ENCODE measurements at places on chromosomes 1 and 21.

DNA sequence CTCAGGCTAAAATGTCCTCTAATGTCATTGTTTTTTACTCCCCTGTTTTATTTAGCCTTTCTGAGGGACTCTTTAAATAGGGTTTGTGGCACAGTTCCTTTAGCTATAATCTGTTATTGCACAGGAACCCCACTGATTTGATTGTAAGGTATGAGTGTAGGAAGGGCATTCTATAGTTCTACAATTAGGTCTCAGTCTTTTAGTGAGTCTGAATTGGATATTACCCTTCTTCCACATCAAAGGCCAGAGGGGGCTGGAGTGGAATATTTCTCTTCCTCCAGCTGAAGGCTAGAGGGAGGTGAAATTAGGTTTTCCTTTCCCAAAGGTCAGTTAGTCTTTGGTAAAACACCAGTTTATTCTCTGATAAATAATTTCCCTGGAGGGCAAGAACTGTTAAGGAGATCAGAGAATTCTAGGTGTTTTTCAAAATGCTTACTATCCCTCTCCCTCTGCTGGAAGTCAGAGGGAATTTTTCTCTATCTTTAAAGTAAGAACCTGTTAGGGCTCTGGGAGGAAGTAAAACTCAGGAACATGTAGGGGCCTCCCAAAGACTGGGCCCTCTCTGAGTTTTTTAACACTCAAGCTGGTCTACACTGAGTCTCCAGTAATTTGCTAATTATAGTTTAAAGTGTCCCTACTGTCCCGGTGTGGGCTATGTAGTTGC, 176.3 kb upstream of the ZNHIT6 start:
- no peak for DNase-seq

DNA sequence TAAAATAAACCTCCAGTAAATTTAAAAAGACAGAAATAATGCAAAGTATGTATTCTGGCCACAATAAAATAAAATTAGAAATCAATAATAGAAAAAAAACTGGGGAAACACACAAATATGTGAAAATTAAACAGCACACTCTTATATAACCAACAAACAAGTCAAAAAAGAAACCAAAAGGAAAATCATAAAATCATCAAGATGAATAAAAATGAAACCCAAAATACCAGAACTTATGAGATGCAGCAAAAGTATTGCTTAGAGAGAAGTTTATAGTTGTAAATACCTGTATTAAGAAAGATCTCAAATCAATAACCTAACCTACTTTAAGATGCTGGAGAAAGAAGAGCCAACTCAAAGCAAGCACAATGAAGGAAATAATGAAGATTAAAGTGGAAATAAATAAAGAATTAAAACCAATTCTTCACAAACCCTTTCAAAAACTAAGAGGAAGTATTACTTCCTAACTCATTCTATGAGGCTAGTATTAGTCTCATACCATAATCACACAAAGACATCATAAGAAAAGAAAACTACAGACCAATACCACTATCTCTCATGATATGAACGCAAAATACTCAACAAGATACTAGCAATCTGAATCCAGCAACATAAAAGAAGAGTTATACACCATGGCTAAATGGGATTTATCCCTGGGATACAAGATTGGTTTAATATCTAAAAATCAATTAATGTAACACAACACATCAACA, 6.4 kb upstream of the KRTAP10-3 start:
- DNase-seq = no peak

GRCh38 chr1:40610156-40610555, 55.3 kb downstream of the RIMS3 start:
- no peak for DNase-seq

GRCh38 chr21:45911806-45912325, 69.7 kb upstream of the COL6A1 start:
- DNase-seq = no peak

DNA sequence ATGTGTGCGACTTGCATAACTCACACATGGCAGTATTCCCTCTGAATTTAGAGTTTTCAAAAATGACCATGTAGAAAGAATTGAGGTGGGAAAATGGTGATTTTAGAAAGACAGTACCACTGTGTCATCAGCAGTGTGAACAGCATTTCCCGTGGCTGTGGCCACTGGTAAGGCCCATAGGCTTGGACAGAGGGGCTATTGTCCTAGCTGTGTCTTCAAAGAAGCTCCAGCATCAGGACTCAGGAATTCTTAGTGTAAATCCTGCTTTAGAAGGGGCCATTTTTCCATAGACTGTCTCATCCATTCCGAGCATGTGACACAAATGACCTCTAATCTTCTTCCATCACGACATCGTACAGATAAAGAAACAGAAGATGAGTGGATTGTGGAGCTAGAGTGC, 119.3 kb upstream of the BACE2 start:
- no peak for DNase-seq

DNA sequence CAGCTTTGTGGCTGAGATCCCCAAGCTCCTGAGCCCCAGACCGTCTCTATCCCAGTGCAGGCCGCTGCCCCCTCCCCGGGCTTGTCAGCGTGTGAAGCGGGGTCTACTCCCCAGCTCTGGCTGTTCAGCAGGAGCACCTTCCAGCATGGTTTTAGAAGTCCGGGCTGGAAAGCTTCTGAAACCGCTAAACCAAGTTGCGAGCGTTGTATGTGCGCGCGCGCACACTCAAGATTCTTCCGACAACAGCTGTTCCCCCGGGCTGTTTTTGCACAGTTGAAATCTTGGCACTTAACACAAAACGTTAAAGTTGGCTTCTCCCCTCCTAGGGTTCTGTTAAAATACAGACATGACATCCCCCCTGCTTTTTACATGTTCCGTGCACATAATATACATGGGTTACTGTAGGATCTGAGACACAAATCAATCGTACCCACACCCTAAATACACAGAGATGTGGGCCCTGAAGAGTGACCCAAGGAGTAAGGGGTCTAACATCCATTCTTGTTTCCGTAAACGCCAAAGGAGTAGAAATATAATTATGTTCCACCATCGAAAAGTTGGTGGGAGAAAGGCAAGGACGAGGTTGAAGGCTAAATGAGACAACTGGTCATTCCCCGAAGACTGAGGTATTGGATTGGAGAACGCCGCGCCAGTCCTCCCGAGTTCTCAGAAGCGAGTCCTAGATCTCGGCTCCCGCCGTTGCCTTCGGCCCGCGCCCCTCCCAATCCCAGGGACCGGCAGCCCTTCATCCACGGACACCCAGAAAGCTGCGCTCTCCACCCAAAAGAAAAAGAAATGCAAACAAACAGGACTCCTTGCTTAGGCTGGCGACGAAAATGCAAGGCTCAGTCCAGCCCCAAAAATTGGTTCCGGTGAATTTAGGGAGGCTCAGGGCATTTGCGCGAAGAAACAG, 1.3 kb downstream of the TBX15 start:
- DNase-seq = no peak

DNA sequence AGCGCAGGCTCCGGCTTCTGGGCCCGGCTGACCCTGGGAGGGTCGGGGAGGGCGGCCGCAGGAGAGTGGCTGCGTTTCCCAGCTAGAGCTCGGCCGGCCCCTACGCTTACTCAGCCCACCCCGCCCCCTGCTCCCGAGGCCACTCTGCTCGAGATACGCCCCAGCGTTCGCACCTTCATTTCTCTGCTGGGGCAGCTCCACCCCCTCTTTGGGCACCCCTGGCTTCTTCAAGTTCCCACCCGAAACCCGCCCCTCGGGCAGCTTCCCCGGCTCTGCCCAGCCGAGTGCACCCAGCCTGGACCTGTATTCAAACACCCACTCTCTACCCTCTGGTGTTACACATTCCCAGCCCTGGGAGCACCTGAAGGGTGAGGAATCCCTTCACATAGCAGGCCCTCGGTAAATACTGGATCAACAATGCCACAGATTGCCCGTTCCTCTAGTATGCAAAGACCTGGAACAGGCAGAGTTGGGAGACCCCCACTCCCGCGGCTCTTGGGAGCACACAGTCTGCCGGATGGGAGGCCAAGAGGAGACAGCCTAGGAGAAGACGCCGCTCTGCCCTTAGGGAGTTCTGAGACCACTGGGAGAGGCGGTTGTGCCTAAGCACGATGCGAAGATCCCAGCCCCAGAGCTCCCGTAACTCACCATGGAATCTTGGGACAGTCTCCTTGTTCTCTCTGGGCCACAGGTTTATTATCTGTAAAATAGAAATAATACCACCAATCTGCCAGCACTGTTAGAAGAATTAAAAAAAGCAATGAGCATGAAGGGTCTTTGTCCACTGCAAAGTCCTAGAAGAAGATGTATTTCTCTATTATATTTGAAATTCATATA, 566 bp upstream of the PAQR7 start:
- DNase-seq = peak; percentile 58

DNA sequence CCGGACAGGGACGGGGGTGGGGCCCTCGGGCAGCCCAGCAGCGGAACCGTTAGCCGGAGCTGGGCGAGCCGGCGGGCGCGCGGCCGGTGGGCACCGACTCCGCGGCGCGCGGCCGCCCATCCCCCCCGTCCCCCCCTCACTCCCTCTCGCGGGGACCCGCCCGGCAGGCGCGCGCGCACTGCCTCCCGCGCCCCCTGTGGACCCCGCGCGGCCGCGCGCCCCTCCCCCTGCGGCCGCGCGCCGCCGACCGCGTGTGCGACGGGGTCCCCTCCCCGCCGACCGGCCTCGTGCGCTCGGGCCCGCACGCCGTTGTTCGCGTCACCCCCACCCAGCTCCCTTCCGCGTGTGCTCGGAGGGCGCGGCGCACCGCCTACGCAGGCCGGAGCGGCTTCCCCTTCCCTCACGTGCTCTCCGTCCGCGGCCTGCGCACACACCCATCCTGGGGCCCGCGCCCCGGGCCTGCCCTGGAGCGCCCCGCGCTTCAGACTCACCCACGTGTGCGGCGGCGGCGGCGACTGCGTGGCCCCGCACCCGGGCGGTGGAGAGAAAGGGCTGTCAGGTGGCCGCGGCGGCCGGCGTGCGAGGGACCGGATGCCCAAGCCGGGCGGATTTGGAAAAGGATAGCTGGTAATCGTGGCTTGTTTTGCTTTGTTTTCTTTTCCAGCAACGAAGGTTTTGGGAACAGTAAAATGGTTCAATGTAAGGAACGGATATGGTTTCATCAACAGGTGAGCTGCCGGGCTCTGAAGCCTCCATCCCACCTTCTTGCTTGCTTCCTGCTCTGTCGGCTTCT, 717 bp downstream of the YBX1 start:
- DNase-seq = no peak

GRCh38 chr1:47664356-47664755, 226.5 kb downstream of the FOXD2 start:
- DNase-seq = no peak

DNA sequence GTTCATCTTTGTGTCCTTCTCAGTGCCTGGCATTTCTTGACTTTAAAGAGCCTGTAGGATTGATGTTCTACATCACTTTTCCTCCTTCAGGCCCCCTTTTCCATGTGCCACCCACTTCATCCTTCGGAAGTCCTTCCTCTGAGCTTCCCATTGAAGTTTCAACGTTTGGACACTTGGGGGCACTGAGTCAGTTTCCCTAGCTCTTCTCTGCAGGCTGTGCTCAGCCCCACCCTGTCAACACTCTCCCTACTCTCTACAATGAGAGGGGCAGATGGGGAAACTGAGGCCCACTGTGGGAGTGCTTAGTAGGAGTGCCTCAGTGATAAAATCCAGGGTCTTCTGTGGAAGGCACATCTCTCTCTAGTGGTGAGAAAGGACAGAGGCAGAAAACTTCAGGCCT, 11.9 kb downstream of the KCNJ10 start:
- no peak for DNase-seq

DNA sequence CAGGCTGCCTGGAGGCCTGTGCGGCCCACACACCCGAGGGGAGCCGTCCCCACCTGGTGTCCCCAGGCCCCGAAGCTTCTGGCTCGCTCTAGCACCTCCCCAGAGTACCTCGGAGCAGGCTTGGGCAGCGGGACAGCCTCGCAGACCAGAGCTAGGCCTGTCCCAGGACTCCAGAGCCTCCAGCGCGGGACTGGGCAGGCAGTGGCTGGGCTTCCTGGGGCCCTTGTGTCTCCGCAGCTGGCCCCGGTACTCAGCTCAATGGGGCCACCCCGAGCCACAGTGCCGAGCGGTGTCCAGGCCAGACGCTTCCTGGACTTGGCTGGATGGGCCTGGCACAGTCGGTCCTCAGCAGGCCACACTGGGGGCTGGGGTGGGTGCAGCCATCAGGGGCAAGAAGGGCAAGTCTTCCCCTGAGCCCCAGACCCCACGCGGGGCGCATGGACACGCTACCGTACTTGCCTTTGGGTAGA, 4.9 kb downstream of the SCNN1D start:
- DNase-seq = no peak

DNA sequence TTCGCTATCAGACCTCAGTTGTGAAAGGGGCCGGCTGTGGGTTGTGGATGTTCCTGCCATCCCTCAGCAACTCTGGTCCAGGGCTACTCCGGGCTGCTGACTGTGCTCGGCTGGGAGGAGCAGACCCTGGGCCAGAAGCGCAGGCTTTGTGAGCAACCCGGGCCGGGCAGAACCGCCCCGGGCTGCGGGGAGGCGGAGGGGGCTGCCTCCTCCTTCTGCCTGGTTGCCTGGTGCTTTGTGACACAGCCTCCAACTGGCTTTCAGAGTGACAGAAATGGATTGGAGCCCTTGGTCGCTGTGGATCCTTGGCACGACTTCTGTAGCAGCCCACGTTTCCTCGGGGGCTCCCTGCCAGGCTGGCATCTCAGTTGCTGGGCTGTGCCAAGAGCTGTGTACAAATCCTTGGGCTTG, 10.0 kb downstream of the DRAXIN start:
- no peak for DNase-seq

DNA sequence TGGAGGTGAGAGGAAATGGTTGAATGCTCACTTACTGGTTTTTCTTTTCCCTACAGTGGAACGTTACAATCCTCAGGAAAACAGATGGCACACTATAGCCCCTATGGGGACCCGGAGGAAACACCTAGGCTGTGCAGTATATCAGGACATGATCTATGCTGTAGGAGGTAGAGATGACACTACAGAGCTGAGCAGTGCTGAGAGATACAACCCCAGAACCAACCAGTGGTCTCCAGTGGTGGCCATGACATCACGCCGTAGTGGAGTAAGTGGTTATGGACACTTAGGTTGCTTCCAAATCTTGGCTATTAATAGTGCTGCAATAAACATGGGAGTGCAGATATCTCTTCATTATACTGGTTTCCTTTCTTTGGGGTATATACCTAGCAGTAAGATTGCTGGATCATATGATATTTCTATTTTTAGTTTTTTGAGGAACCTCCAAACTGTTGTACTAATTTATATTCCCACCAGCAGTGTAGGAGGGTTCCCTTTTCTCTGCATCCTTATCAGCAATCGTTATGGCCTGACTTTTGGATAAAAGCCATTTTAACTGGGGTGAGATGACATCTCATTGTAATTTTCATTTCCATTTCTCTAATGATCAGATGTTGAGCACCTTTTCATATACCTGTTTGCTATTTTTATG, 48.8 kb upstream of the DARS2 start:
- no peak for DNase-seq

- DNase-seq = no peak
Observed at GRCh38 chr1:236917448-236917847, 86.8 kb downstream of the MT1HL1 start.

Measured in SW 1271 (cell line).